ENCODE measurements at places on chromosomes 16 and 17.

GRCh38 chr17:2398655-2399571 lies 1.9 kb downstream of the MNT start:
- DNase-seq: peak; percentile 45

DNA sequence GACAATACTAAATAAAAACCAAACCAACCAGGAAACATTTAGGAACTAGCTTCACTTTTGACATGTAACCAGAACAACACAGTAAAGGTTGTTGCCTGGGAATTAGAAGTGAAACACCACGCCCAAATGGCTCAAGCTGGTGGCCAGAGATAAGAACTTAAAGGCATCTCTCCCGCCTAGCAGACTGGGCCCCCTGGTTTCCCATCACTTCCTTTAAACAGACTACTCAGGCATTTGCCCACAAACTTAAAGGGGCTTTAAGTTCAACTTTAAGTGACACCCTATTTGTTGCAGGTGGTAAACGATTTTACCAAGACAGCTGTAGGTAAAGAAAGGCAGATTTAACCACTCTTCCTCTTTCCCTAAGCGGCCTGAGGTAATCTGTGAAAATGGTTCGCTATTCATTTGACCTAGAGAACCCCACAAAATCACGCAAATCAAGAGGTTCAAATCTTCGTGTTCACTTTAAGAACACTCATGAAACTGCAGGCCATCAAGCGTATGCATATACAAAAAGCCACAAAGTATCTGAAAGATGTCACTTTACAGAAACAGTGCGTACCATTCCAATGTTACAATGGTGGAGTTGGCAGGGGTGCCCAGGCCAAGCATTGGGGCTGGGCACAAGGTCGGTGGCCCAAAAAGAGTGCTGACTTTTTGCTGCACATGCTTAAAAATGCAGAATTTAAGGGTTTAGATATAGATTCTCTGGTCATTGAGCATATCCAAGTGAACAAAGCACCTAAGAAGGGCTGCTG lies 40.8 kb upstream of the BPTF start:
- no peak for DNase-seq

- DNase-seq: no peak
These were observed 53.3 kb upstream of the KCNJ16 start for GRCh38 chr17:70021726-70022125.

DNA sequence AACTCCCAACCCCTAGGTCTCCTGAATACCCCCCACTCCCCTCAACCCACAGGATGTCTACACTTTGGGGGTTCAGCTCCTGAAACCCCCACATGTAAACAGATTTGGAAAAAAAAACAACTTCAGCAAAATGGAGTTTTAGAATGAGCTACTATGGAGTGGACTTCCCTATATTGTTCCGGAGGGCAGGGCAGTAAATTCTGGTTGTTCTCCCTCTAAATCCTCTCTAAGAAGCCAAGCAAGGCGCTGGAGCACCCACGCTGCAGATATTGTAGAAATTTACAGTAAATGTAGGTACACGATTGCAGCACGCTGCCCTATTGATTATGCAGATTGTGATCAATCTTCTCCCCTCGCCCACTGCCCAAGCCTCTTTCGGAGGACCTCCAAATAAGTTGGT lies 8.5 kb upstream of the ZFHX3 start:
- no peak for DNase-seq

- DNase-seq: peak; percentile 91
These were observed 6.0 kb upstream of the CHRNE start for GRCh38 chr17:4908711-4909496.

DNA sequence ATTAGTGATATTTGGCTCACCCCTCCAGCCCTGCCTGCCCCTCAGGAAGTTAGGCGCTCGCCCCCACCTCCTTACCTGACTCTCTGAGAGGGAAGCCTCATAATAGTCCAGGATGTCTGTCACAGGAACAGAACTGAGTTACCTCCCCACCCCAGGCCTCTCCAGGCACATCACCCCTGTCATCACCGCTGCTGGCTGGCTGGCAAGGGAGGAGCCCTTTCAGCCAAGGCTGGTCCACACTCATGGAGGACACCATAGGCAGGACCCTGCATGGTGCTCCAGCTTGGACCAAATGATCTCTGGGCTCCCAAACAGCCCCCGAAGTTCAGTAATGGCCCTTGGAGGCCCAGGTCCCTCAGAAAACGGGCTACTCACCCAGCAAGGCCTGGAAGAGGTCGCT lies 1.5 kb downstream of the DLG4 start:
- DNase-seq: no peak
